Glomerular endothelial cell (primary cell): ENCODE measurements at places on chromosomes 2 and 18. TPM values are rescaled to one million over a fixed set of nuclear protein-coding genes. Genes with fewer than 3 reads are reported as not detected.

KCNK3 gene
- total RNA-seq = 0.53 and 1.3 TPM in 2 replicates

TUBB8B gene
- not detected in 2 replicates for total RNA-seq

C18orf32 gene
- 41.0 and 48.5 TPM in 2 replicates for total RNA-seq

RNASEH1 gene
- 20.8 and 24.6 TPM in 2 replicates for total RNA-seq

MTIF2 gene
- 12.9 and 16.1 TPM in 2 replicates for total RNA-seq

C2orf66 gene
- total RNA-seq = 0.39 and 1.1 TPM in 2 replicates

UGT1A8 gene
- not detected in 2 replicates for total RNA-seq

DNA sequence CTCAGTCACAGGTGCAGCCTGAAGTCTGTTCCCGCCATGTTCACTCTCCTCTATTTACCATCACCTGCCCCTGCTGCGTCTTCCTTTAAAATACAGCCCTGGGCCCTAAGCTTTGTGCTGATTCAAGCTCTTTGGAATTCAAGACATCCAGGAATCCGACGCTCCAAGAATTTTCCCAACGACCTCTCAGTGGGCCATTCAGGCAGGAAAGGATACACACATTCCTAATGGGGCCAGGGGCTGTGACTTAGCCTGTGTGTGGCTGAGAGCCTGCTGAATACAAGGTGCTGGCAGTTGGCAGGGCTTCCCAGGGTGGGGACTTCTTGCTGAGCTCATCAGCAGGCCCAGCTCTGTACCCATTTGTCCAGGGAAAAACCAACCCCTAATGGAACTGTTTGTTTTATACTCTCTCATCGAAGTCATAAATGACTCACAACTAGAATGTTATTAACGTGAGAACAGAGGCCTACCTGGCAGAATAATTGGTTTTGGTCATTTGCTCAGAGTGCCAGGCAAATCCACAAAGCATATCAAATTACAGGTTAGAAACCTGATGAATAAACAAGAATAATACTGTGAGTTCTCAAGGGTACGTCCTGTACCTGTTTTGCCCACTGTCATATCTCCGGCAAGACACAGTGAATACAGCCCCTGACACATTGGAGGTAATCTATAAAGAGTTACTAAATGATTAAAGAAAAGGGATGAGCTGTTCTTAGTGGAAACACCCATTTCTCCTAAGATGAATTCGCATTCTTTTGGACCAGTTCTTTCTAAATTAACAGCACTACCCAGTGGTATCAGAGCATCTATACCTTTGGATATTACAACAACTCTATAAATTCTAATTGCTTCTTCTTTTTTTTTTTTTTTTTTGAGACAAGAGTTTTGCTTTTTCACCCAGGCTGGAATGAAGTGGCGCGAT is 12.6 kb upstream of the KCMF1 start:
- DNase-seq = peak; percentile 68

GRCh38 chr2:172944022-172944793 is 131.4 kb upstream of the MAP3K20 start:
- DNase-seq = no peak

GRCh38 chr2:127066942-127067341 is 40.0 kb downstream of the BIN1 start:
- no peak for DNase-seq

DNA sequence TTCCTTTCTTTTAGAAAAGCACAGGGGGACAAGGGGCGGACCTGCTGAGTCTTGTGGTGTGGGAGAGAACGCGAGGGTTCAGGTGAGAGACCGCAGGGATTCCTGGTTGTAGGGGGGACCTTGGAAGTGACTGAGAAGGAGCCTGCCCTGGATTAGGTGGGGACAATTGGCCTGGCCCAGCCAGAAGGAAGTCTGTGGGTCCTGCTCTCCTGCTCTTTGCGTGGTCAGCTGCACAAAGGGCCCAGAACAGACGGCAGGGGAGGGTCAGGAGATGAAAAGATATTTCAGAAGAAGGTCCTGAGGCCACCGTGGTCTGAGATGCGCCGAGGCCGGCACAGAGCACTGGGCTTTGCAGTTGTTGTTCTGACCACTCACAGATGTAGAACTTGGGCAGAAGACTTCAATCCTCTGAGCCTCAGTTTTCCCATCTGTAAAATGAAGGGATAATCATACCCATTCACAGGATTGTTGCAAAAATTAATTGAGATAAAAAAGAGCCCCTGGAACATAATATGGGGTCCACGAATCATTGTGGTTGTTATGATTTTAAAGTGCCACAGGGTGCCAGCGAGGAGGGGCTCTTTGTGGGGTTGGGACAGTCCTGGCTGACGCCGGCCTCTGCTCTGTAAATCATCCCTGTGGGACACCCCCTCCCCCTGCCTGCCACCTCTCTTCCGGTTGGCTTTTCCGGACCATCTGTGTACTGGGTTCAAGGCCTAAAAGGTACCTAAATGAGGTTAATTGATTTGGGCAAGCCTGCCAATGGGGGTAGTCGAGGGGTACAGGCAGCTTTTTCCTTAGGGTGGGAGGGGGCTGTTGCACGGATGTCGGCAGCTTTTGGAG is 1.8 kb downstream of the LPIN1 start:
- no peak for DNase-seq

- no peak for DNase-seq
Observed at GRCh38 chr2:169007356-169007755, 23.8 kb downstream of the ABCB11 start.

DNA sequence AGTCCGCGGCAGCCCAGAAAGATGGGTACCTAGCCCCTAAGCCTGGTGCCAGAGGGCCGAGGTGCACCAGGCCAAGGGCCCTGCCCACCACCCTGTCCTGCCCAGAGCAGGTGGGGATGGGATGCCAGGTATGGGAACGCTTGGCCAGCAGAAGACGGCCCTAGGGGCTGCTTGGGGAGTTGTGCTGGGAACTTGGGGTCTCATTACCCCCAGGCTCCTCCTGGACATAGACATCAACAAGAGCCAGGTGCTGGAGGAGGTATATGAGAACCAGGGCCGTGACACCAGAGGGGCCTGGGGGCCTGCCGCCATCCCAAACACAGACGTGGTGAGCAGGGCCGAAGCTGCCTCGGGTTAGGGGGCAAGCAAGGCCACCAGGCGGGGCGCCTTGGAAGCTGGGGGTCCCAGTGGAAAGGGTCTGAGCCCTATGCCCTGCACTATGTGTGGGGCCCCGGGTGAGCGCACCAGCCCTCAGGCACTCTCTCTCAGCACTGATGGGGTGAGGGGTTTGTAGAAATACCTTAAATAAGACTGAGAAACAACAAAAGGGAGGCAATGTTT is 46.9 kb downstream of the FER1L5 start:
- DNase-seq = no peak

DNA sequence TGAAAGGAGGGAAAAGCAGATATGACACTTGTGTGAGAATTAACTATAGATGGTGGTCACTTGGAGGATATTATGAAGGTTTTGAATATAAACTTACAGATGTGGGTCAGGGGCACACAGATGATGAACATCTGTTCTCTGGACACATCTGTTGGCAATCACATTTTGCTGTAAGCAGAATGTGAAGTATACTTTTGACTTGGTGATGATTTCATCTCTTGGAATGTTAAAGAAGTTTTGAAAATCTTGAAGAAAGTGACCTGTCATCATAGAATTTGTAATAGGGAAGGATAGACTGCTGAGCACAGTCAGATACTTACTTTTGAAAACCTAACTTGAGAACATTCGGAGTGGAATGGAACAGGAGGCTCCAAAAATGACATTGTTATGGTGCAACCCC is 40.2 kb downstream of the PIKFYVE start:
- no peak for DNase-seq

DNA sequence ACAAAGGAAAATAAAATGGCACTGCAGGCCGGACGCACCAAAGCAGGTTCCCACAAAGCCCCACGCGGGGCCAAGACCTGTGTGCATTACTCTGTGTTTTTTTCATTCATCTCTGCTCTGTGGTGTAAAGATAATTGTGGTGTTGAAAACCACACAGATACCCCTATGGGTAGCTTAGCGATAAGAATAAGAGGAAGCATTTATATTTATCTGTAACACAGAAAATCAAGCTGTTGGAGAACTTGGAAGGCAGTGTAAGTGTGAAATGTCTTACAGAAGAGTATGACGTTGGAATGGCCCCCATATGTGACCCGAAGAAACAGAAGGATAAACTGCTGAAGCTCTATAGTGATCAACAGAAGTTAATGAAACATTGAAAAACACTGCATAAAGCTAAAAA is 20.3 kb upstream of the MARCO start:
- no peak for DNase-seq
